ENCODE measurements at places on chromosomes 11 and 22.

DNA sequence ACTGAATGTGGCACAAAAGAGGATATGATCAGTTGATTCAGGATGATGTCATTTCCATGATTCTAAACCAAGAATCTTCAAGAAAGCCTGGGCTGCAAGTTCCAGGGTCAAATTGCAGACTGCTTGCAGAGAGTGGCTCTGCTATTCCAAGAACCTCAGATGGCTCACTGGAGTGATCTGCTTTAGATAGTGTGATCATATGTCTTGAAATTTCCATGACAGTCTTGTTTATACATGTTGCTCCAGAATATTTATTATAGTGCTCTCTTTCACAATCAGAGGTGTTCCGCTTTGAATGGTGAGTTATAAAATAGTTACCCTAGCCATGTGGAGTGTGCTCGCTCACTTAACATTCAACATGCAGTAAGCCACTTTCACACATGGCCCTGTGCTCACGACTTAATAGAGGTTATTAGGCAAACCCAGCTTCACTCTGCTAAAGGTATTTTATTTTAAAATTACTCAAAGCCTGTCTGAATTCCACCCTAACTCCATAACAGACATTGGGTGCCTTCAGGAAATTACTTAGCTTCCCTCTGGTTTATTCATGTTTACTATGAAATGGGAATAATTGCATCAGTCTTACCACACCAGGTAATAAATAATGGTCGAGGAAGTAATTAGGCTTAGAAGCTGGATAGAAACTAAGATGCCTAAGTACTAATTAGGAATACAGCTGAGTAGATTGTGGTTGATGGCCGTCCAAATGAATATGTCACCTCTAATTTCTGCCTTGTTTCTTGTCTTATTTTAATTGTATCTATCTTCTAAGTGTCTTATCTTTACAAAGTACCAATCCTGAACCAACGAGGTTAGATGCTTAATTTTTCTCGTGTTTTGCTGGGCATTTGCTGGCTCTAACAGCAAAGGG, 187.9 kb downstream of the ETS1 start:
- no peak overlapping the region for H3K27ac ChIP-seq
- no peaks in the 10 kb centered on the region for H3K36me3 ChIP-seq
- H3K4me1 ChIP-seq = no peaks in the 10 kb centered on the region

DNA sequence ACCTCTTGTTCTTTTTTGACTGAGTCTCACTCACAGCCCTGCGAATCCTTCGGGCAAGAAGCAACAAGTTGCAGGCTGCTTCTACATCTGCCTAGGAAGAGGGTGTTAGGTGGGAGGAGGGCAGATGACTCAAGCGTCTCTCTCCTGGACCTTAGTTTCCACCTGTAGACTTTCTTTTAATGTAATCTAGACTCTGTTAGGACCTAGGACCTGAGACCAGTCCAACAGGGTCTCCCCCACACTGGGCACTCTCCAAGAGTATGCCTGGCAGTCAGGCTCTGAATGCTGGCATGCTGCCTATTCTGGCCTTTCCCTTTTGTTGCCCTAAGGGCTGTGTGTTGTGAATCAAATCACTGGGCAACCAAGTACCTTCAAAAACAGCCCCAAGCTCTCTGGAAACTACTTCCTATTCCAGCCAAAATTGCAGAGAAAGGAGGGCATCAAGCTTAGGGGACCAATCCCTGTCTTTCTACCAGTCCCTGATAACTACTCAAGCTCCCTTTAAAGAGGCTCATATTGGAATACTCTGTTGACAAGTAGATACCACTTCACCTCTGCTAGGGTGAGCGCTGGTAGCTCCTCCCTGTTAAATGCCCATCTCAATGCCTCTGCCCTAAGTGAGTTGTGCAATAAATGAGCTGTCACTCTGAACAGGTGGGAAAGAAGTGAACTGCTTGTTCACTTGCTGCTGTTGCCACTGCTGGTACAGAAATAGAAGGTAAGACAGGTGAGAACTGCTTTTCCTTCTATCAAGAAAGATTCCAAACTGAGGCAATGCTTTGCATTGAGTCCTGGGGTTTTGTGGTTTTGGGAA, at the start of gene BBOX1:
Gene BBOX1 (plus strand): TSS at position 514 of the 814 bp plus-strand sequence. CDS start 14,616 bp downstream, outside the sequence.
- H3K27me3 ChIP-seq = no peaks in the 10 kb centered on the region
- H3K4me1 ChIP-seq = no peaks in the 10 kb centered on the region
- H3K36me3 ChIP-seq = no peaks in the 10 kb centered on the region
- H3K4me3 ChIP-seq = no peak within 1 kb of the TSS
- H3K27ac ChIP-seq = no peak within 1 kb of the TSS

DNA sequence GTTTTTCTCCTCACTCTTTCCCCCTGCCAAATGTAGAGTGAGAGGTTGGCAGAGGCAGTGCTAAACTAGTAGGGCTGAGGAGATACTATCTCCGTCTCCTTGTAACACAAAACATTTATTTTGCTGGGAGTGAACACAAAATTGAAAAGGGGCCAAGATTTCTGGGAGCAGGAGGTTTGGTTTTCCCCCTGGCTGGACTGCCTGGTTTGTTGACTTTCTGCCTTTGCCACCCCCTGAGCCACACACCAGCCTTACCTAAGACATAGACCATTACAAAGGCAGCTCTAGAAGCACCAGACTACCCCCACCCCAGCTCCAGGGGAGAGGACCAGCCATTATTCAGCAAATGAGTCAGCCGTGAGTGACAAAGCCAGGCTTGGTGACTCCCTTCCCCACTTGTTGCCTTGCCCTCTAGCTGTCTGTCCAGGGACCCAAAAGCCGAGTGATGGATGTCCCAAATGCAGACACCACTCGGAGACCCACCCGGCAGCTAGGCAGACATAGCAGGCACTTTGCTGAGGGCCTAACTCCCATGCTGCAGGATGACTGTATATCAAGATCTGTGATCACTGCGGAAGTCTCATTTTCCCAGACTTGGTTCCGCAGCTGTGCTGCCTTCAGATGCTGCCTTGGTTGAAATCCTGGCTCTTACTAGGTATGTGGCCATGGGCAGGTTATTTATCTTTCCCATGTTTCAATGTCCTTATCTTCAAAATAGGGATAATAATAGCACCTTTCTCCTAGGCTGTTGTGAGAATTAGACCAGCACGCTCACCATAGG, 17.7 kb upstream of the CDON start:
- H3K27ac ChIP-seq = no peak overlapping the region
- no peak for DNase-seq
- H3K27me3 ChIP-seq = no peaks in the 10 kb centered on the region
- H3K36me3 ChIP-seq = no peaks in the 10 kb centered on the region
- no peaks in the 10 kb centered on the region for H3K4me1 ChIP-seq

GRCh38 chr22:50062509-50063135, 4.5 kb upstream of the TTLL8 start:
- no peak overlapping the region for H3K4me3 ChIP-seq
- no peak for DNase-seq
- H3K36me3 ChIP-seq = no peaks in the 10 kb centered on the region
- no peaks in the 10 kb centered on the region for H3K4me1 ChIP-seq

DNA sequence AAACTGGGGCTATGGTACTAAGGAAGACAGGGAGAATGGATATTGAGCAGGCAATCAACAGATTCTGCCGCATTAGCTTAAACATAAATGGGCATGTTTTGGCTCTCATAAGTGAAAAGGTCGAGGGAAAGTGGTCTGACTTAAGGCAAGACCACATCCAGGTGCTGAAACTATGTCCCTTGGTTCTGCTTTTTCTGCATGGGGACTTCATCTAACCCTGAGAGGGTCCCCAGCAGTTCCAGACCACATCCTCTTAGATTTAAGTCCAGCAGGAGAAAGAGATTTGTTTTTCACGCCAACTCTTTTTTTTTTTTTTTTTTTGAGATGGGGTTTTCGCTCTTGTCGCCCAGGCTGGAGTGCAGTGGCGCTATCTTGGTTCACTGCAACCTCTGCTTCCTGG, 5.5 kb downstream of the RPS6KA4 start:
- H3K36me3 ChIP-seq = peaks cover 83% of the 10 kb centered on the region
- no peaks in the 10 kb centered on the region for H3K27me3 ChIP-seq
- no peak for DNase-seq
- no peak overlapping the region for H3K27ac ChIP-seq

DNA sequence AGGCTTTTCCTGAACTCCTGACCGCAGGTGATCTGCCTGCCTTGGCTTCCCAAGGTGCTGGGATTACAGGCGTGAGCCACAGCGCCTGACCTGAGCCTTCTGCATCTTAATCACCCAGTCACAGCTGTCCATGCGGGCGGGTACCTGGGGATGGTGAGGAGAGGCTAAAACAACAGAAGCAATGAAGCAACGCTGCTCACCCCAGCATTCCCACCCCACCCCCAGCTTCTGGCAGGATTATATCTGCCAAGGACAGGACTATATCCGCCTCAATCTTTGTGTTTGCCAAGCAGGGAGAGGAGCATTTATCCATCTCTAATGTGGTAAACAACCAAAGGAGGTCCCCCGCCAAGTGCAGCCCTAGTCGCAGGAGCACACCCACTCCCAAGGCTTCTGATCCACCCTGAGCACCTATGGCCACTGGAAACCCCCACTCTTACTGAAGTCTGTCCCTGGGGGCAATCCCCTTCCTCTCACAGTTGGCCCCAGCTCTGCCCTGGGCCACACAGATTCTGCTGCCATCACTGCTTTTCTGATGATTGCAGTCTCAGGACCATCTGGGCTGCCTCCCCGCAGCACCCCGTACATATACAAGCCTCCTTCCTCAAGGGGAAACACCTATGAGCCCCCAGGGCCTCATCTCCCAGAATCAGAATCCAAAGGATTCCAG, 8.8 kb upstream of the LGALS2 start:
- peak; percentile 66 for DNase-seq
- H3K4me3 ChIP-seq = no peak overlapping the region
- no peaks in the 10 kb centered on the region for H3K36me3 ChIP-seq

Data from Peyer's patch (tissue), 4 donors.